ENCODE measurements at places on chromosomes 6 and 20.

GRCh38 chr6:52536424-52536916 is 40.4 kb downstream of the TRAM2 start:
- no peak for DNase-seq

- DNase-seq, result no peak
Measured at GRCh38 chr20:12175538-12175937, 257.8 kb downstream of the BTBD3 start.

GRCh38 chr20:32650401-32650944 is 23.3 kb downstream of the C20orf203 start:
- DNase-seq, result no peak

DNA sequence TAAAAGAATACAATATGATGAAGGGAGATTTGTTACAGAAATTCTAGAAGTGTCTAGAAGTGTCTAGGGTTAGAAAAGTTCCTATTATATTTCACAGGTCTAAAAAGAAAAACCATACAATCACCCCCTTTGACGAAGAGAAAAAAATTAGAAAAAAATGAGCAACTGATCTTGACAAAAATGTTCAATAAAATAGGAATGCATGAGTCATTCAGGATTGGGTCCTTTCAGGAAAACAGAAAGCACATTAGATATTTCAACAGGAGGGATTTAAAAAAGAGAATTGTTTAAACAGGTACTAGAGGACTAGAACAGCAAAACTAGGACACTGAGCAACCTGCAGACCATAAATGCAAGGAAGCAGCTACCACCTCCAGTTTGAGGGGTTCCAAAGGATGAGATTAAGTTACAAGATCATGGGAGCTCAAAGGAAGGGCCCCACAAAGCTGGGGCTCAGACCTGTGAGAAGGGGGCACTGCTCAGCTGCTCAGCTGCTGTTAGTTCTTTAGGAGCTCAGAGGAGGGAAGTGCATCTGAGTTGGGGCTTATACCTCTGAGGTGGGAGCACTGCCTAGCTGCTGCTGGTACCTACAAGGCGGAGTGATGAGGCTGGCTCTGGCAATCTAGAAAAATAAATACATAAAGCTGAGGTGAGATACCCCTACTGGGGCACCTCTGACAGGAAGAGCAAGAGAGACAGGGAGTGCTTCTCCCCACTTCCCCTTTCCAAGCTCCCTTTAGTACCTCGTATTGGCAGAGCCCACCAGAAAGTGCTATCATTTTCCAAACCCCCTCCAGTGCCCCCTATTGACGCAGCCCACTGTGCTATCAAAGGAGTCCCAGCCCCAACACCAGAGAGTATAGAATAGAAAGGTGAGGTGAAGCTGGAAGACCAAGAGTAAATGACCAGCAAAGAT is 27.1 kb upstream of the BEND6 start:
- no peak for DNase-seq

GRCh38 chr6:49464691-49465090 is 1.5 kb downstream of the CENPQ start:
- DNase-seq, result no peak

DNA sequence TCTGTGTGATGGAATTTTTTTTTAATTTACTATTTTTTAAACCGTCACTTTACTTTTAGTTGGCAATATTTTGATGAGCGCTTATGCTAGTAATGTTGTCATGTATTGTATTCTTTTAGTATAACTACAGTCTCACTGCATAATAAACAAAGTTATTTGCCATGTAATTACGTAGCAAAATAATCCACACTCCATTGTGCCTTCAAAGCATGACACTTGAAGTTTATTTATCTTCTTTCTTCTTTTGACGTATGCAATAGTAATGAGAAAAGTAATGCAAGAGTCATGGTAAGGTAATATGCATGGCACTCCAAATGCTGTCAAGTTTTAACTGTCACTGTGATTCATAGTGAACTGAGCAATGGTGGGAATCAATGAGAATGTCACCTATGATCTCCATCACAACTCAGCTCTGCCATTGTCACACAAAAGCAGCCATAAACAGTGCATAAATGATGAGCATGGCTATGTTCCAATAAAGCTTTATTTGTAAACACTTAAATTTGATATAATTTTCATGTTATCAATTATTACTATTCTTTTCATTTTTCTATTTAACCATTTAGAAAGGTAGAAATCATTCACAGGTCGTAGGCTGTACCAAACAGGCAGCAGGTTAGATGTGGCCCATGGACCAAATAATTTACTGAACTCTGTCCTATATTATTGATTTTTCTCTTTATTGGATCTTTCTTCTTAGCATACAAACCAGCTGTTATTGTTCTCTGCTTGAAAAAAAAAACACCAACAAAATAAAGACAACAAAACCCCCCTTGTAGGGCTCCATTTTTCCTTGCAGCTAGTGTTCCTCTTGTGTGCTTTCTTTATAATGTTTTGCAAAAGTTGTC is 27.1 kb downstream of the RNF217 start:
- no peak for DNase-seq

- no peak for DNase-seq
Measured at GRCh38 chr6:163192591-163192990, 221.9 kb upstream of the QKI start.

GRCh38 chr20:40778894-40779496 is 90.0 kb upstream of the MAFB start:
- no peak for DNase-seq

DNA sequence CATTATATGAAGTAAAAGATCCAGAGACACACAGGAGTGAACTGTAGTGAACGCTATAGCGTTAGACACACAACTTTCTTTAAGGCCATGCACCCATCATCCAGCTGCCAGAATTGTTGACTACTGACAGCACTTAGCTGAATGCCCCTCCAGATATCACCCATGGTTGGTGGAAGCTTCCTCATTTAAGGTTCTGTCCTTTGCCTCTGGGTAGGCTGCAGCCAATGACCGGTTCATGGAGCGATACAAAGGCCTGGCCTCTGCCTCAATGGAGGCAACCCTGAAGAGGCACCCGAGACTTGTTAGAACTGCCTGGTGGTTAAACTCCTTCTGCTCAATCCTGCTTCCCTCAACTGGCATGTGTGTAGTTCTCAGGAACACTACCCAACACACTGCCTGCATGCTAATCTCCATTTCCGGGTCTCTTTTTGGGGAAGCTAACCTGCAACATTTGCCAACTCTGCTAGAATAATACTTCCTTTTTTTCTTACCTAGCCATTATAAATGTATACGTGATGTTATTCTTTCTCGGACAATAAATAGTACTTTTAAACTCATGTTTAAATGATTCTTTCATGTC is 49.8 kb upstream of the THEMIS start:
- DNase-seq, result no peak

- DNase-seq, result no peak
Measured at GRCh38 chr6:91045161-91045560, 458.3 kb upstream of the MAP3K7 start.

DNA sequence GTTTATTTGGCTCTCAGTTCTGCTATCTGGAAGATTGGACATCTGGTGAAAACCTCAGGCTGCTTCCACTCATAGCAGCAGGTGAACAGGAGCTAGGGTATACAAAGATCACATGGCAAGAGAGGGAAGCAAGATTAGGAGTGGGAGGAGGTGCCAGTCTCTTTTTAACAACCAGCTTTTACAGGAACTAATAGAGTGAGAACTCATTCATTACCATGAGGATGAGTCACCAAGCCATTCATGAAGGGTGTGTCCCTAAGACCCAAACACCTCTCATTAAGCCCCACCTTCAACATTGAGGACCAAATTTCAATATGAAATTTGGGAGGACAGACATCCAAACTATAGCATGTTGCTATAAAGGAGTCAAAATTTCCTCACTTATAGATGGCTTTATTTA is 85.4 kb upstream of the HCRTR2 start:
- DNase-seq, result no peak

DNA sequence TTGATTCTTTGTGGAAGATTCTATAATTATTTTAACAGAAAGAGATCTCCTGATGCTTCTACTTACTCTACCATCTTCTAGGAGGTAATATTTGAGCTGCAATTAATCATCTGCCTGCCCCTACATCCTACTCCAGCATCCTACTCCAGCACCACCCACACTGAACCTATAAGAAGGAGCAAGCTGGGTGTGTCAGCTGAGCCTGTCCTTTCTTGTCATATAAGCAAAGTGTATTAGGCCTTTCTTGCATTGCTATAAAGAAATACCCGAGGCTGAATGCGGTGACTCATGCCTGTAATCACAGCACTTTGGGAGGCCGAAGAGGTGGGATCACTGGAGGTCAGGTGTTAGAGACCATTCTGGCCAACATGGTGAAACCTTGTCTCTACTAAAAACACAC is 84.2 kb upstream of the ARG1 start:
- no peak for DNase-seq

GRCh38 chr6:89492025-89492640 is 59.2 kb downstream of the ANKRD6 start:
- no peak for DNase-seq

GRCh38 chr6:3208098-3208774 is 19.2 kb downstream of the TUBB2B start:
- DNase-seq, result no peak

GRCh38 chr6:25627001-25627400 is 25.0 kb upstream of the SCGN start:
- DNase-seq, result no peak

- DNase-seq, result no peak
Measured at GRCh38 chr6:152136449-152136825, 329.0 kb downstream of the ESR1 start.

Data from GM12891 (cell line).